ENCODE measurements at places on chromosomes 5 and 9.

DNA sequence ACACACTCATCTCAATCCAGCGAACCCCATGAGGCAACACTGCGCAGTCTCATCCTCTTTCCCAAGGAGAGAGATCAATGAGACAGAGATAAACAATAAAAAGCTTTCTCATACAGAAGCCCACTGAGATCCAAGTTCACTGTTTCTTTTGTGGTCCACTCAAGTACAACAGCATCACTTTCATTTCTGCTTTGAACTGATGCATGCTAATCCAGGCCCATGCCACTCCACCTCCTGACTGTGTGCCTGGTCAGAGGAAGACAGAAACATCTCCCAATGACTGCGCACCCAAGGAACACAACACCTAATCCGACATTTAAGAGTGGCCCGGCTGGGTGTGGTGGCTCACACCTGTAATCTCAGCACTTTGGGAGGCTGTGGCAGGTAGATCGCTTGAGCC is 104.0 kb downstream of the SERINC5 start:
- DNase-seq = no peak

- DNase-seq = no peak
Measured at GRCh38 chr9:5870691-5871090, 20.0 kb upstream of the MLANA start.

GRCh38 chr9:13734601-13735000 is 455.1 kb upstream of the MPDZ start:
- no peak for DNase-seq

GRCh38 chr5:157710882-157711281 is 20.3 kb upstream of the THG1L start:
- DNase-seq = no peak

DNA sequence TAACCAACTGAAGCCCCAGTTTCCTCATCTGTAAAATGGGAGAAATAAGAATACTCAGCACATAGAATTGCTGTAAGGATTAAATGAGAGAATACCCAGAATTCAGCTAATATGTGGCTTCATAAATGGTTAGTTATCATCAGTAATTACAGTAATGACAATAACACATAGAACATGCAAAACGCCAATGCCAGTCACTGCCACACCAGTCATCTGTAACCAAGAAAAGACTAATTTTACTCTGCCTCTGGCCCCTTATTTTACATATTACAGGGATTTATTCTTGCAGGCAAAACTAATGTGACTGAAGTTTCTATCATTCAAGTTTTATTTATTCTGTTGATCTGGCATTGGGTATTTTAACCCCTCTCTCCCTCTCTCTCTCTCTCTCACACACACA is 46.5 kb downstream of the EBF1 start:
- no peak for DNase-seq

DNA sequence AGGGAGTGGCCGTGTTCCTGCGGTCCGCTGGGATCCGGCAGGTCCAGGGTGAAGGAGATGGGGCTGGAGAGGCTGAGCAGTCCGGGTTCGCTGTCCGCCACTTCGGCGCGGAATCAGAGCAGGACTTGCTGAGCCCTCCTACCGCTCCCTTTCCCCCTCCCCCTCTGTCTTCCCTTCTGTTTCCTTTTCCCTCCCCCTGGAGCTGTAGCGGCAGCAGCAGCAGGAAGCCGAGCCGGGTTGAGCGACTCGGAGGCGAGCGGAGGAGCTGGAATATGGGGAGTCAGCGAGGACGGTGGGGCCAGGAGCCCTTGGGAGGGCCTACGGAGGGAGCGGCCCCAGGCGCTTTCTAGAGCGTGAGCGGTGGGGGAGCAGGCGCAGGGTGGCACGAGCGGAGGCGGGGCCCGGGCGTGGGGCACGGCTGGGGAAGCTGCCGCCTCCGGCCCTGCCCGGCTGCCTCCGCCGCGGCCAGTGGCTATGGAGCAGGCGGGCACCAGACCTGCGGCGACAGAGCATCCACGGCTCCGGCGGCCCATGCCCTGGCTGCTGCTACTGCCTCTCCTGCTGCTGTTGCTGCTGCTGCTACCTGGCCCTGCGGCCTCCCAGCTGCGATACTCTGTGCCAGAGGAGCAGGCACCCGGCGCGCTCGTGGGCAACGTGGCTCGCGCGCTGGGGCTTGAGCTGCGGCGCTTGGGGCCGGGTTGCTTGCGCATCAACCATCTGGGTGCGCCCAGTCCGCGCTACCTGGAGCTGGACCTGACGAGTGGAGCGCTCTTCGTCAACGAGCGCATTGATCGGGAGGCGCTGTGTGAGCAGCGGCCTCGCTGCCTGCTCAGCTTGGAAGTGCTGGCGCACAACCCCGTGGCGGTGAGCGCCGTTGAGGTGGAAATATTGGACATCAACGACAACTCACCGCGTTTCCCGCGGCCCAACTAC is at the start of gene PCDHAC2:
Gene PCDHAC2, plus strand, starts transcription at position 184 of the 933 bp plus-strand sequence. Its CDS starts 291 bp downstream, at position 475.
- DNase-seq = no peak

DNA sequence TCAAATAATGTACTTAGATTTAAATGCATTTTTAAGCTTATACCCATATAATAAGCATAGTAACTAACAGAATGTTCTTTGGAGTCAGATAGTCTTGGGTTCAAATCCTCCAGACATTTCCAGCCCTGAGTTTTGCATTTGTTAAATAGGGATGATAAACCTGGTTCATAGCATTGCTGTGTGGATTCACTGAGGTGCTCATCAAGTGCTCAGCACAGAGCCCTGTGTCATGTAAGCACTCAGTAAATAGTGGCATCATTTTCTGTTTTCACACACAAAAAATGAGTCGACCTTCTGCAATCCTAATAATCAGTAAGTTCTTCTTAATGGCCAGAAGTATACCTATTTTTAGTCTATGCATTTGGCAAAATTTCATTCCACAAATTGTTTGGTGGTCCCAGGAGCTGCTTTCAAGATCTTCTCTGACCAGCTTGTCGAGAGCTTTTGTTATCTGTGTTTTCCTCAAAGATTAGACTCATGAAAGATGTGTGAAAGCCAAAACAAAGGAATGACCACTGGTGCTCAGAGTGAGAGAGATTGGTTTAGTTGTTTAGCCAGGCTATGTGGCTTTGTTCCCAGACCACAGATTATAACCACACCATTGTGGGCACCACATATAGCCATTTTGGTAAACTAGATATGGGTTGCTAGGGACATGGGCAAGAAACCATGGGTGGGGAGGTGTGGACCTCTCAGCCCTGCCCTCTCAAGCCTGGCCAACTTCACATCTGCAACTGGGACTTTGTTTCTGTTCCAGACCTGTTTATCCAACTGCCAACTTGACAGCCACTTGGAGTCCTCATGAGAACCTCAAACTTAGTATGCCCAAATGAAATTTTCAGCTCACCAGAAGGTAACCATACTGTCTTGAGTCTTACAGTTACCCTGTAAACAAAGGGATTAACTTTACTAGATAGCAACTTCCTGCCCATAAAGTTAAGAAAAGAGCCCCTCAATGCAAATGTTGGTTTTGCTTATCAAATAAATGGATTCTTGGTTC is 45.0 kb downstream of the DOCK8 start:
- no peak for DNase-seq

DNA sequence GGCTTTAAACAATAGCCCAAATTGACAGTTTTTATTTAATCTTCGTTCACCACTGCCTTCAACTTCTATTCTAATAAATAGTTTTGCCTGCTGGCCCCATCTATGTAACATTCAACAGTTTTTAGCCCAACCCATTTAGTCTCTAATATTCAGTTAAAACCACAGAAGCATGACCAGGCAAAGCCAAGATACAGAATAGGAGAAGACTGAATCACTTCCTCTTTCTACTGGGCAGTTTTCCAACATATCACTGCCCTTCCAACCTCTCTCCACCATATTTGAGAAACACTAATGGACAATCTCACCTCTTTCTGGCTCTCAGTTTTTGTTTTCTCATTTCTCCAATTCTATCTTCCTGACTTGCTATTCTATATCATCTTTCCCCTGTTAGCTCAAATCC is 352.9 kb downstream of the DNAH5 start:
- DNase-seq = no peak

DNA sequence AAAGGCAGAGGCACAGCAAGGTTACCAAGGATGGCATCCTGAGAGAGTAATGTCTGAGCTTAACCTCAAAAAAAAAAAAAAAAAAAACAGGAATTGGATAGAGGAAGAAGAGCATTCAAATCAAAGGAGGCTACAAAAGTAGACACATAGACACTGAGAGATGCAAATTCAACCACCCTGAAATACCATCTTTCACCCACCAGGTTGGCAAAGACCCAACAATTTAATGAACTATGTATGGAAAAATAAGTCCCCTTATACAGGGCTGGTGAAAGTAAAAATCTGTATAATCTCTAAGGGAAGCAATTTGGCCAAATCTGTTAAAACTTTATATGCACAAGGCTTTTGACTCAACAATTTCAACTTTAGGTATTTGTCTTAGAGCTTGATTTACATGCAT is 4.9 kb downstream of the NADK2 start:
- DNase-seq = no peak

GRCh38 chr5:77885519-77885918 is 109.4 kb upstream of the TBCA start:
- DNase-seq = no peak

- DNase-seq = no peak
Measured at GRCh38 chr9:98634685-98635336, 73.9 kb downstream of the GABBR2 start.

GRCh38 chr5:10868956-10869355 is 107.9 kb upstream of the DAP start:
- DNase-seq = no peak

- no peak for DNase-seq
Measured at GRCh38 chr5:73182307-73182706, 9.3 kb downstream of the TMEM174 start.

- DNase-seq = no peak
Measured at GRCh38 chr5:21684992-21685391, 1168.2 kb downstream of the CDH12 start.

- no peak for DNase-seq
Measured at GRCh38 chr5:169933127-169933526, 47.2 kb downstream of the INSYN2B start.

- DNase-seq = peak; percentile 69
Measured at GRCh38 chr5:79255786-79256557, 20.0 kb downstream of the JMY start.

DNA sequence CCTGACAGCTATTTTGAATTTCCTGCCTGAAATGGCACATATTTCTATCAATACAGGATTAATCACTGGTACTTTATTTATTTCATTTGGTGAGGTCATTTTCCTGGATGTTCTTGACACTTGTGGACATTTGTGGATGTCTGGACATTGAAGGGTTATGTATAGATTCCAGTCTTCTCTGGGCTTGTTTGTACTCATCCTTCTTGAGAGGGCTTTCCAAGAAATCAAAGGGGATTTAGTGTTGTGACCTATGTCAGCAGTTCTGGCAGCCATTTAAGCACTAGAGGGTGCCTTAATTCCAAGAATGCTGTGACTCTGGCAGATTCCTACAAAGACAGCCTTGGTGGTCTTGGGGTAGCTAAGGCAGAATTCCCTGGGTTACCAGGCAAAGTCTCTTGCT is 259.7 kb downstream of the CSNK1G3 start:
- DNase-seq = no peak

Data from Caco-2 (cell line).